ENCODE measurements at places on chromosomes 12 and 14.
A peak's percentile ranks its signal among the peaks of the same experiment; 100 is the strongest.

DNA sequence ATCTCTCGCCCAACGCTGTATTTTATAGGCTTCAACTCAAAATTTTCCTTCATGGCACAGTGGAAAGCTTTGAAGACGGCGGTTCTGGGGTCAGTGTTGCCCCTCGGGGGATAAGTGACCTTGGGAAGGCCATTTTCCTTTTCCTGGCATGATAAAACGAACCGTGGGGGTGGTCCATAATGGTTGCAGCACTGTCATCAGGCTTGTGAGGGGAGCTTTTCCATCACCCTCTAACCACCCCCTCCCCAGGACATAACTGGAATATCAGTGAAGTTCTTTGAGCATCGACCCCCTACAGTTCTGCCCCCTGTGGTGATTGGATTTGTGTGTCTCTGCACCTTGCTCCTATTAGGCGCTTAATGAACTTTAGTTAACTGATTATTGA is 16.0 kb downstream of the FOS start:
- DNase-seq: no peak

GRCh38 chr14:62546862-62547474 is 498.3 kb downstream of the KCNH5 start:
- no peak for DNase-seq

DNA sequence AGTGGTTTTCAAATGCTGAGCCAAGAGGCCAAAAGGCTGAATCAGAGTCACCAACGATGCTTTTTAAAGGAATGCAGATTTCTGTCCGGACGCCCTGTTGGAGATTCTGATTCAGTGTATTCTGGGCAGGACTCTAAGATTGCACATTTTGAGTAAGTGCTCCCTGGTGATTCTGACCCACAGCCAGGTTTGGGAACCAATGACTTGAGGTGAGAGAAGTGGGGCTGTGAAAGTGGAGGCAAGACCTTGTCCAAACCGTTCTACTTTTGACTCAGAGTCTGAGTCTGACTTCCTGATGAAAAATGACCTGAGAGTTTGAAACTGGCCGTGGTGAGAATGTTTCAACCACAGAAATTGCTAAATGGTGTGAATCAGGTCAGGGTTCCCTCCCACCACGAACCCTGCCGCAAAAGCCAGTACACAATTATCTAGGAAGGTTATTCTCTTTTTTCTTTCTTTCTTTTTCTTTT is 90.2 kb downstream of the NTN4 start:
- peak; percentile 26 for DNase-seq

- DNase-seq: no peak
Measured at GRCh38 chr12:12821975-12822374, 8.8 kb downstream of the DDX47 start.

DNA sequence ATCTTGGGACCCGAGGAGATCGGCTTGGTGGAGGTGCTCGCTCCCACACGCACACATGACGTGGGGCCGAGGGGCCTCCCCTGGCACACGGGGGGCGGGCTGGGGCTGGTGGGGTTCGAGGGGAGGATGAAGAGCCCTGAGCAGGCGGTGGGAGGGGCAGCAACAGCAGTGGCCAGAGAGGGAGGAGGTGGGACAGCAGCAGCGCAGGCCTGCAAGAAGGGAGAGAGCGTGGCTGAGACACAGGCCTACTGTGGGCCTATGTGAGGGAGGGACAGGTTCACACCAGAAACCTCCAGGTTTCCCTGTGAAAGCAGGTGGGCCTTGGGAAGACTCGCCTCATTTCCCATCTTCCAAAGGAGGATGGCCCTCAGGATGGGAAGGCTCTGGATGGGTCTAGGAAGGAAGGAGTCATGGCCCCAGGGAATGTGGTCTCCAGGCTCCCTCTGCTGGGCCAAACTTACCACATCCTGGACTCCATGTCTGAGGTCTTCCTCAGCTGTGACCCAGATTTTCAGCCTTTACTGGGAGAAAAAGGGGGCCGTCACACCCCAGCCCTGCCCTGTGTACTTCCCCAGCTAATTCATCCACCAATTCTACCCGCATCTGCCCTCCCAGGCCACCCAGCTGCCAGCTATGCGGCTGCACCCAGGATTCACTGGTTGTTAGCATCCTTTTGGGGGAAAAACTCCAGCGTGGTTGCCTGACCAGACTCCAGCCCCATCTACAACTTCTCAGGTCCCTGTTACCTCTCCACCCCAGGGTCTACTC is 2.8 kb downstream of the PIANP start:
- peak; percentile 31 for DNase-seq

GRCh38 chr14:56742391-56742878 is 67.8 kb downstream of the OTX2 start:
- no peak for DNase-seq

GRCh38 chr12:128811806-128812205 is 12.0 kb downstream of the SLC15A4 start:
- no peak for DNase-seq

DNA sequence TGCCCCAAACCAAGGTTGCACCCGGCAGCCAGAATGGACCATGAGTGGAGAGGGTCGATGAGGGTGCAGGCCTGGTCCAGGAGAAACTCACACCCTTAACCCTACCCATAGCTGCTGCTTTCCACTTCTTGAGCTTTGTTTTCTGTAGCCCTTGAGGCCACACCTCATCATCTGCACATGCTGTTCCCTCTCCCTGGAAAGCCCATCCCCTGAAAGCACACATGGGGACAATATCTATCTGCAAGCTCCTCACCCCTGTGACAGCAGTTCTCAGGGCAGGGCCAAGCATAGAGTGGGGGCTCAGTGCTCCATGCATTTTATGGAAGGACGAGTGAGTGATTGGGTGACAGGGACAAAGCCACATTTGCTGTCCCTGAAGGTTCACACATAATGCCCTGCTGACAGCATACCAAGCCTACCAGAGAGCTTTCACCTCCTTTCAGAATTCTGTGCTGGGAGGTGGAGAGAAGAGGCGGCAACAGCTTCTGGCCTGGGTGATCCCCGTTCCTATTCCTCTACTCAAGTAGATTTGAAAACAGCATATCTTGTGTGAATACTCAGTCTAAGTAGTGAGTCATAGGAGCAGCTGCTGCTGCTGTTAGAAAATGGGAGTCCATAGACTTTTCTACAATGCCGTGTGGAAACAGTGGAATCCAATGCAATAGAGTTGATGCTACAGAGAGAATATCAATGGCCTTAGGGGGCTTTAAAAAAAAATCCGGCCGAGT is 44.6 kb downstream of the SRGAP1 start:
- DNase-seq: no peak

GRCh38 chr12:116140529-116140928 is 137.0 kb downstream of the MED13L start:
- no peak for DNase-seq

- DNase-seq: no peak
Measured at GRCh38 chr14:50943261-50943942, 881 bp downstream of the PYGL start.

- DNase-seq: peak; percentile 58
Measured at GRCh38 chr12:88401155-88401554, 179.1 kb downstream of the KITLG start.

- DNase-seq: no peak
Measured at GRCh38 chr14:99578541-99579101, 25.4 kb downstream of the CCDC85C start.

DNA sequence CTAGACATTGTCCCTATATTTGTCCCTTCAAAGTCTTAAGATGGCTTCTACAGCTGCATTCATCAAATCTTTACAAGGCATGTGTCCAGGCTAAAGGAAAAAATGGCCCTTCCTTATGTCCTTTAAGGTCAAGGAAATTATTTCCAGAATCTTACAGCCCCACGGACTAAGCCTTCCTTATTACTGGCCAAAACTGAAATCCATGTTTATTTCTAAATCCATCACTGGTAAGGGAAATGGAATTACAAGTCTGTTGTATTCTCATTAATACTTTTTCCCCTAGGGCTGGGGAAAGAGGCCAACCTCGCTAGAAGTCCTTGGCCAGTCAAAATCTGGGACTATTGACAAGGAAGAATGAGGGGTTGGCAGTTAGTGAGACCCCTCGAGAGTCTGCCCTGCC is 252.5 kb downstream of the TMEM132C start:
- DNase-seq: no peak

GRCh38 chr12:61362037-61362436 is 898.2 kb upstream of the USP15 start:
- no peak for DNase-seq

Data from RPMI8226 (cell line).